Activated naive CD8-positive, alpha-beta T cell treated with anti-CD3 and anti-CD28 coated beads for 36 hours (primary cell): ENCODE measurements at places on chromosomes 1 and 21. TPM values are rescaled to one million over a fixed set of nuclear protein-coding genes. Genes with fewer than 3 reads are reported as not detected.

CRYAA gene
- not detected for total RNA-seq

ADGRB2 gene
- total RNA-seq, result 0.08 TPM

CFHR5 gene
- not detected for total RNA-seq

PGLYRP4 gene
- not detected for total RNA-seq

SERINC2 gene
- not detected for total RNA-seq

C8B gene
- total RNA-seq, result not detected

TRIM62 gene
- 4.5 TPM for total RNA-seq

OR2T27 gene
- total RNA-seq, result not detected

KRTAP19-1 gene
- total RNA-seq, result not detected

OR2T4 gene
- total RNA-seq, result not detected
